ENCODE measurements at places on chromosomes 4 and X.

GRCh38 chr4:112451104-112451503 is 64.9 kb downstream of the NEUROG2 start:
- no peak for DNase-seq

DNA sequence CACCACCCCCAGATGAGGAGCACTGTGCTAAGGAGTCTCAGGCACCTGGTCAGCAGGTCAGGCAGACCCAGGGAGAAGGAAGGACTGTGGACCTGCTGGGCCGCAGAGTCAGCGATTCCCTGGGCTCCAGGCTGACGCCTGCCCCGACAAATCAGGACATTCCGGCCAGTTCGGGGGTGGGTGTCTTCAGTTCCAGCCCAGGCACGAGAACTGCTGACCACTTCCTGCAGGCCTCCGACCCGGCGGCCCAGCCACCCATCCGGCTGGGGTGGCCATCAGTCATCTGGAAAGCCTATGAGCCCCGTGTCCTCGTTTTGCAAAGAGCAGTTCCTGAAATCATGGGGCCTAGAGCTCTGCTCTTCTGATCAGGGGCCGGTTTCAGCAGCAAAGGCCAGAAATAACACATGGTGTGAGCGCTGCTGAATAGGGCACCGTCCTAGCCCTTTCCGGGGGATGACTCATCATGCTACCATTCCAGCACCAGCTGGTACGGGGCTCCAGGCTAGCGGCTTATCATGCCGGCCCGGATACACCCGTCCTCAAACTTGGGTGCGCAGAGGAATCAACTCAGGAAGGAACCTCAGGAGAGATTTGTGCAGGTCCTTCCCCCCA is 7.8 kb upstream of the SH3TC1 start:
- DNase-seq = no peak

DNA sequence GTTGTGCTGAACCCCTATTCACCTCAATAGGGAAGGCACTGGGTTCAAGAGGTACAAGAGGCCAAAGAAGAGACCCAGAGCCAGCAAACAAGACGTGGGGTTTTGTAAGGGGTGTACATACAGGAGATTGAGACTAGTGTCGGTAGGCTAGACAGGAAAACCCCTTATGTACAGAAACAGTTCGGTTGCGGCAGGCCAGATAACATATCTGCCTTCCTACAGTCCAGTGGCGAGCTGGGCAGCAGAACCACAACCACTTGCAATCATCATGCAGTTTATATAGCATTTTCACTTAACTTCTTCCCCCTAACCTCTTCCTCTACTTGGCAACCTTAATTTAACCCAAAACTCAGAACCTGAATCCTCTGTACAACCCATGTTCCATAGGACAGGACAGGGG is 422.2 kb downstream of the PDHA2 start:
- no peak for DNase-seq

GRCh38 chr4:89142691-89143669 is 31.6 kb downstream of the TIGD2 start:
- DNase-seq = no peak

DNA sequence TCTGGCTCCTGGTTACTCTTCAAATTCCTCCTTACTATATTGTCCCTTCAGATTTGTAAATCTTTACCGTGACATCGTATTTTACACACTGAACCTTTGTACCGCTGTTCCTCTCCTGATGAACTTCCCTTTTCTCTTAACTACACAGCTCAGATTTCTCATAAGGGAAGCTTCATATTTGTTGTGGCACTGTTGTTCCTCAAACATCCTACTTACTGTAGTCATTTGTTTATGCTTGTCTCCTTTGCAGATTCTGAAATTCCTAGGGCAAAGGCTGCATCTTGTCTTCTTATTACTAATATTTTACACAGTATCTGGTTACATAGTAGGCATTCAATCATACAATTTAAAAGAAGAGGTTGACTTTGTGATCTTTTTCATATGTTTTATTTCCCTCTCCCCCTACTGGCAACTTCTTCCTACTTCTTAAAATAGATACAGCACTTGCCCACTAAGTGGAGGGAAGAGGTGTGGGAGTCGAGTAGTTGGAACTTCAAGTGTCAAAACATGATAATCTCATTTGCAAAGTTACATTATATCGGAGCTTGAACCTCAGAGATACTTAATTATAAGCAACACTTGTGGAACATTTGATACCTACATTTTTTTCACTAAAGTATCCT is 50.0 kb downstream of the TET2 start:
- no peak for DNase-seq

DNA sequence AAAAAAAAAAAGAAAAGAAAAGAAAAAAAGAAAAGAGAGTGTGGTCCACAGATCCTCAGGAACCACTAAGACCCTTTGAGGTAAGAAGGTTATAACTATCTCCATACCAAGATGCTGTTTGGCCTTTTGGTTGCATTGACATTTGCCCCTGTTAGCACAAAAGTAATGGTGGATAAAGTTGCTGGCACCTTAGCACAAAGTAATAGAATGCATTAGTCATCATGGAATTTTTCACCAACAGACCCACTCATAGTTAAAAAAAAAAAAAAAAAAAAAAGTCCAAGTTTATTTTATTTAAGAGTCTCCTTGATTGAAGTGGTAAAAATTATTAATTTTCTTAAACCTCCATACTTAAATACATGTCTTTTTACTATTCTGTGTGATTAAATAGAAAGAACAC is 78.4 kb upstream of the RBPJ start:
- no peak for DNase-seq

DNA sequence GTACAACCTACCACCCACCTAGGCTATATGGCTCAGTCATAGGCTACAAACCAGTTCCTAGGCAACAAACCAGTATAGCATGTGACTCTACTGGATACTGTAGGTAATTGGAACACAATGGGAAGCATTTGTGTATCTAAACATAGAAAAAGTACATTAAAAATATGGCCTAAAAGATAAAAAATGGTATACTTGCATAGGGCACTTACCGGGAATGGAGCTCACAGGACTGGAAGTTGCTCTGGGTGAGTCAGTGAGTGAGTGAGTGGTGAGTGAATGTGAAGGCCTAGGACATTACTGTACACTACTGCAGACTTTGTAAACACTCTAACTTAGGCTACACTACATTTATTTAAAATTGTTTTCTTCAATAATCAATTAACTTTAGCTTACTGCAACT is 139.2 kb upstream of the RBPJ start:
- DNase-seq = no peak

- no peak for DNase-seq
Measured at GRCh38 chr4:158146736-158147135, 26.1 kb downstream of the GASK1B start.

All from activated CD4-positive, alpha-beta T cell treated with anti-CD3 and anti-CD28 coated beads, Interleukin-2, amount 10 ng/mL, durations not matched to agents 7 days and 5 days (primary cell).